ENCODE measurements at places on chromosomes 11 and 22.

GRCh38 chr11:123904932-123905331 lies 3.0 kb downstream of the OR8D4 start:
- no peak for DNase-seq

GRCh38 chr11:76284161-76284560 lies 77.9 kb upstream of the WNT11 start:
- DNase-seq, result no peak

DNA sequence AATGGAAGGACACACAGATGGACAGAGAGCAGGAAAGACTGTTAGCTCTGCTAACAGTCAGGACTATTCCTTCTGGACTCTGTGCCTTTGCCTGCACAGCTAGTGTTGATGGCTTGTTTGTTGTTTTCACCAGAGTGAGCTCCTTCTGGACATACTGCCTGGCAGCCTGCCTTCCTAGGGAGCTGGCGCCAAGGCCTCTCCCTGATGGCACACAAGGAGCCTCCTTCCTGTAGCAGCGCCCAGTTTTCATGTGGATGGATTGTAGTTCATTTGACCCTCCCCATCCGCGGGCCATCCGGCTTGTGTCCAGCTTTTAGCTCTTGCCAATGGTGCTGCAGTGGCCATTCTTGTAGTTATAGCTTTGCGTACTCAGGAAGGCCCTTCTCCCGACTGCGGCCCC lies 16.6 kb upstream of the BCR start:
- DNase-seq, result no peak

- DNase-seq, result no peak
Observed at GRCh38 chr11:70134490-70134889, 56.4 kb downstream of the ANO1 start.

DNA sequence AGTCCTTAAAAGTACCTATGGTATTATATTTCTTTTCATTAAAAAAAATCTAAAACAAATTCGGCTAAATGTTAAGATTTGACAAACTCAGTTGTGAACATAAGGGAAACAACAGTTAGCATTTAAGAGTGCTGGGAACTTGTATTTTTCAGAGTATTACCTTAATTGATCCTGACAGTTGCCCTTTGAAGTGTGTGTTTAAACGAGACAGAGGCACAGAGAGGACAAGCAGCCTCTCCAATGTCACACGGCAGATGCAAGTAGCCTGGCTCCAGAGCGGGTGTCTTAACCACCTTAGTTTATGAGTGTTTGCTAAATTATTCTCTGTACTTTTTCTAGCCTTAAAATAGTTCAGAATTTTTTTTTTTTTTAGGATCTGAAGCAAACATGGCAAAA lies 80.9 kb downstream of the TIMP3 start:
- DNase-seq, result no peak

DNA sequence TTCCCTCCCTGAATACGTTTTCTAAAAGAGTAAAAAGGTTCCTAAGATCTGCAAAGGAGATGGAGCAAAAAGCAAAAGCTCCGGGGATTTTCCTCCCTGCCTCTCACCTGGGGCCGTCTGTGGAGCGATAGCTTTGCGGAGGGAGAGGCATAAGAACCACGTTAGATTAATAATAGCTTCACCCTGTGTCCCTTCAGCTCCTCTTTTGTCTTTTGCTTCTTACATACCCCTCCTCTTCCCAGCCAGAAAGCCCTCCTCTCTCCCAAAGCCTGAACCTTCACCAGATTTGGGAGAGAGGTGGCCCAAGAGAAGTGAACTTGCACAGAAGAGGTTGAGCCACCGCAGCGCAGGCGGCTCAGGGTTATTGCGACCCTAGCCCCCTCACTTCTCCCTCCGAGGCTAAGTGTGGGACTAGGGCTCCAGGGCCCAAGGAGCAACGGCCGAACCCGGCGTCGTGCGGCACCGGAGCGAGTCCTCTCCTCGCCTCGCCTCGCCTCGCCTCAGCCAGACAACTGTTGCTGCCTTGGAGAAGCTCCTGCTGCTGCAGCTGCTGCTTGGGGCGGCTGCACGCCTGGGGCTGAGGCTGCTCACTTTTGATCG lies 97.6 kb upstream of the HSD17B12 start:
- DNase-seq, result no peak

DNA sequence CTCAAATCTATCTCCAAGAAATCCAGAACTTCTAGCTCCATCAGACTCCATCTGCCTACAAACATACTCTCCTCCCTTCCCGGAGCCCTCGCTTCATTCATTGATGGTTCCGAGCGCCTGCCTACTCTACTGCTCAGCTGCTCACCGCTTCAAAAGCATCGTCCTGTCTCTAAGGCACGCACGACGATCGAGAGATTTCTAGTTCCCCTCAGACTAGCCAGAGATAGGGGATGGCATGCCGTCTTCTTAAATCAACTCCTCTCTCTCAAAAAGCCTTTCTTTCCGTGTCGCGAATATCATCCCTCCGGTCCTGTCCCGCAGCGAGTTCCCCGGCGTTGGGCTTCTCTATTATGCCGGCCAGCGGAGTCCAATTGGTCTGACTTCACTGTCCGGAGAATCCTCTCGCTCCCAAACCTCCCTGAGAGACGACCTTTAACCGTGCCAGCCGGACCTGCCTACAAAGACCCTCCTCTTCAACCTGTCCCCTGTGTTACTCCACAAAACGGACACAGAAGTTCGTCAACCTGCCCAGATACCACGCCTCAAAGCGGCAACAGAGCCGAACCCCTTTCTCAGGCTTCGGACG lies 592 bp downstream of the EEF1G start:
- DNase-seq, result no peak

GRCh38 chr11:133952199-133953190 lies 4.3 kb downstream of the IGSF9B start:
- no peak for DNase-seq

DNA sequence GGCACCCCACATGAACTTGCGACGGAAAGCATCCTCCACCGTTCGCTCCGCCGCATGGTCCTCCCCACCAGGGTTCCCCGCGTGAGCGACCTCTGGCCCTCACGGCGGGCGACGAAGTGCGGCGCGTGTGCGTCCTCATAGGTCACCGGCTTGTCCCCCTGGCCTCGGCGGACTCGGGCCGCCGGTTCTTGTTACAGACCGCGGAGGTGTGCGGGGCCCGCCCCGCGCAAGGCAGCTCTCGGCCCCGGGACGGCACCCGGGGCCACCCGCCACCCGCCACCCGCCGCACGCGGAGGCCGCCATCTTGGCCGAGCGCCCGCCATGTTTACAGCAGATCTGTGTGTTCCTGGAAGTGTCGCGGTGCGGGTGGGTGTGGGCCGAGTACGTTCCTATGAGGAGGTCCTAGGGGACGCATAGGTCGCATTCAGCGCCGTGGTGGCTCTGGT lies 3.5 kb upstream of the IFITM2 start:
- no peak for DNase-seq

DNA sequence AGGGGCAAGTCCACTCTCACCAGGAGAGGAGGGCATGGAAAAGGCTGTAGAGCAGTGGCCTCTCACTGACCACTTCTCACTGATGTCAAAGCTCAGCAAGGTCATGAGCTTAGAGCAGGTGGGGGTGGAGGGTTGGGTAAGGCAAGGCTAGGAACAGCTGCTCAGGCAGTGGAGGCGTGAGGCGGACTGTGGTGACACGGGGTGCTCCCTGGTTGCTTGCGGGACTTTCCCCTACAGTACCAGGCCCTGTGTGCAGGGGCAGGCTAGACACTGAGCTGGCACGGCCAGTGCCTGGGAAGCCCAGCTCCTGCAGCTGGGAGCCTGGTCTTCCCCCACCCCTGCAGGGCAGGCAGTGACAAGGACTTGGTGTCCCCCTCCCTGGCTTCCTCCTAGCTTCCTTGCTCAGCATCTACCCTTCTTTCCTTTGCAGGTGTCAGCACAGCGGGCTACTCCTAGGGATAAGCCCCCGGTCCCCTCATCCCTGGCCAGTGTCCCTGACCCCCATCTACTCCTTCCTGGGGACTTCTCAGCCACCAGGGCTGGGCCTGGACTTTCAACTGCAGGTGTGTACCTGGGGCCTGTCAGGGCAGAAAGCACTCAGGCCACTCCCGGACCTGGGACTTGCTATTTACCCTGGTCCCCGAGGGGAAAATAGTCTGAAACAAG lies 45.6 kb downstream of the PISD start:
- DNase-seq, result no peak

GRCh38 chr22:49934891-49935557 lies 16.6 kb downstream of the CRELD2 start:
- no peak for DNase-seq

DNA sequence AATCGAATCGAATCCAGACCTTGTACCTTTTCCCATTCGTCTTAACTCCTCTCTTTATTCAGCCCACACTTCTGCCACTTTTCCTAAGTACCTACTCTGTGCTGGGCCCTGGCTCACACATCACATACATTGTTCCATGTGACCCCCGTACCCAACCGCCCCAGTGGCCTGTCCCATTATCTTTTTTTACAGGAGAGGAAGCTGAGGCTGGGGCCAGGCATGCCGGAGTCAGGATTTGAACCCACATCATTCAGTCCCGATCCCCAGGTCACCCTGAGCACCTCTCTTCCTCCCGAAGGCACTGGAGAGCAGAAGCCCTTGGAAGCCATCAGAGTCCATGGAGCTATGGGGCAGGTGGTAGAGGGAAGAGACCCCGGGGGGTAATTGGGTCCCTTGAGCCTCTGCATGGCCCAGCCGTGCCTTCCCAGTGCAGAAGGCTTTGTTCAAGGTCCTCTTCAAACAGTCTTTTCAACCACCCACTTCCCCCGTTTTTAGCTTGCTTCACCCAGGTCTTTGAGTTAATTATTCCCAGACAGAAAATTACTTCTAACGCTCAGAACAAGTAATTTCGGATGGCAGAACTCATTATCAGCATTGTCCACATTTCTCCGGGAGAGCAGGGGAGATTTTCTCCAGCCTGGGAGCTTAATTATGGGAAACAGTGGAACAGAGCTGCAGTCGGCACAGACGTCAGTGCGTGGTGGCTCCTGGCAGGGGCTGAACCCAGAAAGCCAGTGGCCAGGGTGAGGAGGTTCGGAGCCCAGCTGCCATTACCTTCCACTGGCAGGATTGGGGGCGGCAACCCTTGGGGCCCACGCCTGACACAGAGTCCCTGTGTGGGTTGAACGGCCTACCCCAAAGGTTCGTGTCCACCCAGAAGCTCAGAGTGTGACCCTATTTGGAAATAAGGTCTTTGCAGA lies 82.4 kb upstream of the RTL6 start:
- DNase-seq, result no peak

DNA sequence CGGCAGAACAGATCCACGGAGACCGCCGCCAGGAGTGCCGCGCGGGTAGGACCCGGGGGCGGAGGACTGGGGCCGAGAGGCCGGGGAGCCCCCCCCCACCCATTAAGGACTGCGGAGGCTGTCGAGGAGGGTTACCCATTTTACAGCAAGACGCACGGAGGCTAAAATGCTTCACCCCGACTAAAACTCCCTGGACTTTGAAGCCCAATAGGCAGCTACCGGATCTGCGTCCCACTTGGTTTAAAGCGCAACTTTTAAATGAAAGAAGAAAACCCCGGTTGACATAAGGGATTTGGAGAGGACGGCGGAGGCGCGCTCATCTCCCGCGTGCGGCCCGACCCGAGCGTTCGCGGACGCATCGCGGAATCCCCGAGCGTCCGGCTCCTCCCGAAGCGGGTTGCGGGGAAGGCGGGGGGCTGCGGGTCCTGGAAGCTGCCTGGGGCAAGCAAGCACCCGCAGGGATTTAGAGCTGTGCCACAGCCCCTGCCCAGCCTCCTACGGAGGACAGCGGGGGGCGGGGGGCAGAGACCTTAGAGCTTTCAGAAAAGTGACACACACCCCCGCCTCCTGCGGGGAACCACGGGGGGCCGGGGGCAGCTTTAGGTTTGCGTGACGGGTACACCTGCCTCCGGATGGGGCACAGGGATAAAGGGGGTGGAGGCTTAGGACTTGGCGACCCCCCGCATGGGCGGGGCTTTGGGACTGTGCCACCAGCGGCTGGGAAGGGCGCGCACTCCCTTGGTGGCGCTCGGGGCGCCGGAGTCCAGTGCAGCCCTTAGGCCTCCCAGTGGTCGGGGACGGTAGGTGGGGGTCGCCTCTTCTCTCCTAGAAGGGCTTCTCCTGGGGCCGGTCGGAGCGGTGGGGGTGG lies 760 bp upstream of the CELSR1 start:
- no peak for DNase-seq

GRCh38 chr11:41403458-41403857 lies 56.0 kb downstream of the LRRC4C start:
- no peak for DNase-seq

- no peak for DNase-seq
Observed at GRCh38 chr11:29317694-29318093, 699.1 kb downstream of the KCNA4 start.

DNA sequence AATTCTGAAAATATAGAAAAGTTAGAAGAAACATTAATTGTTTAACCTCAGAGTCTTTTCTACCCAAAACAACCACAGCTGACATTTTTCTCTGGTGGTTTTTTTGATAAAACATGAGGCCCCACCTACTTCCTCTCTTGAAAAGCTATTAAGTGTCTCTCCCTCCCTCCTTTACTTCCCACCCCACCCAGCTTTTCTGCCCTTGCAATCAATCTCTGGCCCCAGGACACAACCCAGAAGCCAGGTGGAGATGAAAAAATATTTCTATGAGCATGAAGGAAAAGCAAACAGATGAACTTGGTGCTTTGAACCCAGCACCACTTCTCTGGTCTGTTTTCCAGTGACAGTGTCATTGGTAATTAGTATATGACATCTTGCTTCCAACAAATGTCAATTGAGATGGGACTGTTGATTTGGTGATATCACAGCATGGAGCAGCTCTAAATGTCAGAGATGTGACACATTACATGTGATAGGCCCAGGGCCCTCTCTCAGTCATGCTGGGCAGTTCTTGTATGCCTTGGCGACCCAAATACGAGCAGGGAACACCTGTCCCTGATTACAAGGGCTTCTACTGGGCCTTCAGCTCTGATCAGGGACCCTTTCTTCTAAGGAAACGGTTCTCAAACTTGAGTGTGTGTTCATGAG lies 23.9 kb upstream of the TMPRSS13 start:
- no peak for DNase-seq

- DNase-seq, result no peak
Observed at GRCh38 chr22:32509045-32509444, 34.4 kb downstream of the FBXO7 start.

DNA sequence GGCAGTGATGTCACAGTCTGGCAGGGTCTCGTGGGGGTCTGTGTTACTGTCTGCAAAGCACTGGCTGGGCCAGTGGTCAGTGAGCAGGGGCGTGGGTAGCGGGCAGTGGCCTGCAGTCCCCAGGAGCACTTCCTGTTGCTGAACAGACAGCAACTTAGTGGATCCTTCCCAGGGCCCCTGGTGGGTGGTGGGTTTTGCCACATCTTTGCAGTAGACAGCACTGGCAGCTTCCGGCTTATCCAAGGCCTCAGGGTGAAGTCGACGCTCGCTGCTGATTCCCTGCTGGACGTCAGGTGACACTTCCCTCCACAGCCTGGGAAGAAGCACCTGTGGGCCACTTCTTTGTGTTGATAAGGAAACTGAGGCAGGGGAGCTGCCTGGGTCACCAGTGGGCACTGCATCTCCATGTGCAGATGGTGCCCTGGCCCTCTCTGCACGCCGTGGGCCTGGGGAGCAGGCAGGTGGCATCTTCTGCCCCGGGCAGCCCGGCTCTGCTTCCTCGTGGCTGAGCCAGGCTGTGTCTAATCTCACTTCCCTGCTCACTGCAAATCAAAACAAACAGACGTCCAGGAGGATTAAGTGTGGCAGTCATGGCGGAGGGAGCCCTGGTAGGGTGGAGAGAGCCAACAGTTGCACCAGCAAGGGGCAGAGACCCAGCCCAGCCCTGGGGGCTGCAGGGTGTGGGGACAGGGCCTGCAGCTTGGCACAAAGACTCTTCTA lies 79.8 kb downstream of the KCNQ1 start:
- DNase-seq, result no peak

GRCh38 chr11:28137366-28137765 lies 29.2 kb downstream of the METTL15 start:
- DNase-seq, result no peak

- no peak for DNase-seq
Observed at GRCh38 chr11:130473056-130473794, 24.8 kb downstream of the ADAMTS15 start.

Measured in BJ (cell line).